WERI-Rb-1 (cell line): ENCODE measurements at places on chromosomes 2 and 18.

- DNase-seq: no peak
Observed at GRCh38 chr18:56052202-56052601, 464.2 kb upstream of the TCF4 start.

DNA sequence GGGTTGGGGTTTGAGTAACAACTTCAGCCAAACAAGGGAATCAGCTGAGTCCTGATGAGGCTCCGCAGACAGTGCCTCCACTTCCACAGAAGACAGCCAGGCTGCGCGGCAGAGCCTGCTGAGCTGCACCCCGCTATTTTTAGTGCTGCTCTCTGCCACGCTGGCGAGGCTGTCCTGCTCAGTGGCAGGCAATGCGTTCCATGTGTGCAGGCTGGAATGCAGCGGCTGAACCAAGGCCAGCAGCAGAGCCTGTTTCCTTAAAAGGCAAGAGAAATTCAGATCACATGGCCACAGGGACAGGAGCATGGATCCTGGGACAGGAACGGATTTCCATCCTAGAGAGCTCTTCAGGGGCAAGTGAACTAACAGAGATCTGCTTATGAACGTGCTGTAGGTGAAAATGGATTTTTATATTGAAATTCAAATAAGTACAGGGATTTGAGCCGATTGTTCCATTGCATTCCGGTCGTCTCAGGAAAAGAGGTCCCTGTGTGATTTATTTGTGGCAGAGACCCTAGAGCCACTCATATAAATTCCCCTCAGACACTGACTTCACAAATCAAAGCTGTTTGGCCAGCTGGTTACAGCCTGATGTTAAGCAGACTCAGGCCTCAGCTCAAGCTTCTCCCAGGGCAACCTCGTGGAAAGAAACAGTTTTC lies 98.7 kb downstream of the COL6A3 start:
- no peak for DNase-seq

- peak; percentile 60 for DNase-seq
Observed at GRCh38 chr18:51196811-51197660, 445 bp downstream of the MEX3C start.

- no peak for DNase-seq
Observed at GRCh38 chr2:78465707-78466106, 559.8 kb upstream of the REG3G start.

DNA sequence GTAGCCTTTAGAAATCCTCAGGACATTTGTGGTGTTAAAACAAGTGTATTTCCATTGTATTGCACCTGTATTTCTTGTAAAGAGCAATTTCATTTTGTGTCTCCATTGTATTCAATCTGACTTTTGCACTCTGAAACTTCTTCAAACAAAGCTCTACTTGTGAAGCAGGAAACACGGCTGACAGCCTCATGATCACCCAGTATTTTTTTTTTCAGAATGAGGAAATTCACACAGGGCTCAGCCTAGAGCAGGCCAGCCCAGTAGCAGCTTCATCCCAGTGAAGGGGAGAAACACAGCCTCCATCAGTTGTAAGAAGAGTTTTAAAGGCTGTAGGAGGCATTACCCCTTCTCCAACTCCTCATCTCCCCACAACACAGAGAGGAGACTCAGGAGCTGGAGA lies 175.9 kb upstream of the KLHL29 start:
- DNase-seq: no peak

GRCh38 chr18:23020555-23021294 lies 87.6 kb downstream of the RBBP8 start:
- DNase-seq: no peak

GRCh38 chr2:180647621-180648020 lies 332.8 kb upstream of the UBE2E3 start:
- no peak for DNase-seq

DNA sequence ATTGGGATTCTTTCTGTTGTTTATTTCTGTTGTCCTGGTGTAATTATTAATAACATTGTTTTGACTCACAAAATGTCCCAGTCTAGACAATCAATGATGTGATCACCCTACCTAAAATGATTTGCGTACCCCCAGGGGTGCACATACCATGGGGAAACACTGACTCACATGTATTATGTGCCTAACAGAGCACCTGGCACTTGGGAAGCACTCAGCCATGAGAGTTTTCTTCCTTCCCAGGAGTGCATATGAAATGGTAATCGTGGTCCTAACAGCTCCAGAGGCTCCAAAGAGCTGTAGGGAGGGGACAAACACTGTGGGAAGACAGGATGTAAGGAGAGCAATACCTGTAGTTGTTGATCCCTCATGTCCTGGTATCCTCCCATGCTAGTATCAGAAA lies 187.8 kb upstream of the ERBB4 start:
- DNase-seq: no peak

GRCh38 chr2:844715-845114 lies 105.9 kb upstream of the SNTG2 start:
- DNase-seq: no peak

DNA sequence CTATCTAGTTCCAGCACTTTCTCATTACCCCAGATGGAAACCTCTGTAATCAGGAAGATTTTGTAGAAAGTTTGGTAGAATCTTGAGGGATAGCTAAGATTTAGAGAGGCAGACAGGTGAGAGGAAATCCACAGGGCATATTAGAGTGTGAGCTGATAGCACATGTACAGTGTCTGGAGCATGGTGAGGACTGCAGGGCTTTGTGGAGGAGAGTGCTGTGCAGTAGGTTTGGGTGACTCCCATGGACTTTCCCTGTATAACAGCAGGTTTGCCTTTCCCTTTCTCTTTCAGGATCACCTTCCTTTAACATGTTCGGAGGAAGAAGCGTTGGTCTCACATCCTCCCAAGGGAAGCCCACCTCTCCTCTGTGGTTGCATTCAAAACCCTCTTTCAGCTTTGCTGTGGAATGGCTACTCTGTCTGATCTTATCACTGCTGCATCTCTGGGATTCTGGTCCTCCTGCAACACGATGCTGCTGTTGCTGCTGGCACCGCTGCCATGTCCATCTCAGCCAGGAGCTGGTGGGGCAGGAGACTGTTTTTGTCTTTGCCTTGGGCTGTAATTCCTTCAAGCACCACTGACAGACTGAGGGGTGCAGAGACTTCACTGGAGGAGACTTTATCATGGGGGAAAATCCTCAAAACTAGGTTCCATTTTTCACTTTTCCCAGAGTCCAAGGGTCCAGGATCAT lies 7.8 kb upstream of the KIF5C start:
- DNase-seq: no peak

DNA sequence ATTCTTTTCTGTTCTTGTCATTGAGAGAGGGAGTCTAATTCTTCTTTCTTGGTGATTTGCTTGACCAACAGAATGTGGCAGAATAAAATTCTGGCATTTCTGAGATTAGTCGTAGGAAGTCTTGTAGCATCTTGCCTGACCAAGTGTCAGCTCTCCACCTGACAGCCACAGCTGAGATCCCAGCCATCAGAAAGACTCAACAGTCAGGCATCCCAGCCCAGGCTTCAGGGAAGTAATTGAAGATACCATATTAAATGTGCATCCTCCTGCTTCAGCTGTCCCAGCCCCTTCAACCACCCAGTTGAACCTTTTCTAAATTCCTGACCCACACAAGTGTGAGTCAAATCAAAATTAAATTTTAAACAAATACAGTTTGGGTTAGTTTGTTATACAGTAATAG lies 208.3 kb downstream of the PIK3C3 start:
- no peak for DNase-seq

DNA sequence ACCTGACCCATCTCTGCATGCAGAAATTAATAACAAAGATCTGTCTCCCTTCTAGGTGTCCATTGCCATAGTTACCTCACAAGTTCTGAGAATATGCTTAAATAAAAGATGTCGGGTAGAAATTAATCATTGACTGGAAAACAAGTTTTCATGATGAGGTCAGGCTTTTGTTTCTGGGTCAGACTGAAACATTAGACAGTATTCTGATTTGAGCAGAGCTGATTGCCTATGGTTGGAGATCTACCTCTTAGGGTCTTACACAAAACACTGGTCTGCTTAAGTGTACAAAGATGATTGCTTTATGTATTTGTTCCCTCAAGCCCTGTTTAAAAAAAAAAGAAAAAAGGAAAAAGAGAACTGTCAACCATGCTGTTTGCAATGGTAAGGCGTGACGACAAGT lies 956.4 kb downstream of the CPS1 start:
- no peak for DNase-seq

DNA sequence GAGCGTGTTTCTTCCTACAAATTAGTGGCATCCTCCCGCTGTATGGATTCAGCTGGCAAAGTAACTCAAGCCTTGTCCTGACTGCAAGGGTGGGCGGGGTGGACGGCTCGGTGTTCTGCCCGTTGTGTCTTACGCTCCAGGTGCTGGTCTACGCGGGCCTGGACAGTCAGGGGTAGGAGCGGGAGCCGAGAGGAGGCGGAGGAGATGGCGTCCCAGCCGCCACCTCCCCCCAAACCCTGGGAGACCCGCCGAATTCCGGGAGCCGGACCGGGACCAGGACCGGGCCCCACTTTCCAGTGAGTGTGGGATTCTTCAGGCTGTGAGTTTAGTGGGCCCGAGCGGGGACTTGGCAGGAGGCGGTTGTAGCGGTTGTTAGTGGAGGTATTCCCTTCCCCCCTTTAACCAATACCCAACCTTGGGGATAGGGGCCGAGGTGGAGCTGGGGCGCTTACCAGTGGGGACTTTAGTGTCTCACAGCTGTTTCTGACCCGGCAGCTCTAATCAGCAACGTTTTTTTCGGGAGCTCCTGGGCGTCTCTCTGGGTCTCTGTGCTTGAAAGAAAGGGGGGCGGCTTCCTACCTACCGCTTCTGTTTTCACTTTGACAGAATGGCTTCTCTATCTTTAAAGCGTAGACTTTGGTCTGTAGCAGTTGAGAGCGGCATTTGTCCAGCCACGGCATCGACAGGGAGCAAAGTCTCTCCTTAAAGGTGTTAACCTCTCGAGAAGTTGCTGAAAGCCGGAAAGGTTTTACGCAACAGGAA lies at the start of the genes PEX13 and PUS10:
TSS of gene PEX13 (plus strand) at position 165 of the 762 bp plus-strand sequence. CDS start at position 205, 40 bp downstream.
TSS of gene PUS10 (minus strand) at position 700 of the 762 bp plus-strand sequence. CDS start 6,365 bp downstream, outside the sequence.
- peak; percentile 91 for DNase-seq

DNA sequence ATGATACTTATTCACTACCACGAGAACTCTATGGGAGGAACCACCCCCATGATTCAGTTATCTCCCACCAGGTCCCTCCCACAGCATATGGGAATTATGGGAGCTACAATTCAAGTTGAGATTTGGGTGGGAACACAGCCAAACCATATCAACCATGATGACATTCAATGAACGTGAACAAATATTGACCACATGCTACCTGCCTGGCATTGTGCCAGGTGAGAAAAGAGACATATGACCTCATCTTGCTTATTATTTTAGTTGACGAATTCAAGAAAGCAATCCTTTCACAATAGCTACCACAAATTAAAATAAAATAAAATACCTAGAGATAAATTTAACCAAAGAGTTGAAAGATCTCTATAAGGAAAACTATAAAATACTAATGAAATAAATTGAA lies 286.5 kb upstream of the CRIM1 start:
- no peak for DNase-seq

DNA sequence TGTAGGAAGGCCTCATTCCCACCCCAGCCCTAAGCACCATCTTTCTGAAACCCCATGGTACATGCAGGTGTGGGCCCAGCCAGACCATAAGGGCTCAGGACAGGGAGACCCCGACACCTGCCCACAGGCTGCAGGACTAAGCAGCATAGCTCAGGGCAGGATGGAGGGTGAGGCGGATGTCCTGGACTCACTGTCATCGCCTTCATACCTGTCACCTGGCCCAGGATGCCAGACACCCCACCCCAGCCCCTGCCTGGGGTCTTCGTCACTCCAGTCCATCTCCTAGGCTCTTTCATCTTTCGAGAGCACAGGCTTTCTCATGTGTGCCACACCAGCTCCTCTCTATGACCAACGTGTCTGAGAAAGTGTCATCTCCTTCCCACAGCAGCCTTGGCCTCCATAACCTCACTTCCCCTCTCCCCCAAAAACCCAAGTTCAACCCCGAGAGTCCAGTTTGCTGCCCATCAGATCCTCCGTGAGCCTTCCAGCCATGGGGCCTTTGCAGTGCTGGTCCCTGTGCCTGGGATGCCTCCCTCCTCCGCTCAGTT lies 71.5 kb downstream of the EMX1 start:
- no peak for DNase-seq

DNA sequence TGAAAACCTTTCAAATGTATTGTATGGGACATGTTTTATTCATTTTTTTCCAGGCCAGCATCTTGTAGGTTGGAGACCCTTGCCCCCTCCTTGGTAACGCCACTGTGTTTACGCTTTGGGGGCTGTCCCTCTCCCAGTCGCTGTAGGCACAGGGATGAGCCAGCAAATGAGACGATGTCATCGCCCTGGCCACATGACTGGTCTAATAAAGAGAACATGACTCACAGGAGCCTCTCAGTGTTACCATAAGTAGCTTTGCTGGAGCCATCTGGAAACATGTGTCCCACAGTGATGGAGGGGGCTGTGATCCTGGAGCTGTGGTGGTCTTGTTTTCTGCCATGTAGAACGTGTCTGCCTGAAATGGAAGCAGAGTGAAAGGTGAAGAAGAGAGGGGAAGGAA lies 78.9 kb downstream of the CD8B2 start:
- DNase-seq: peak; percentile 74

- DNase-seq: peak; percentile 17
Observed at GRCh38 chr2:157627594-157628476, 829 bp downstream of the ACVR1C start.

DNA sequence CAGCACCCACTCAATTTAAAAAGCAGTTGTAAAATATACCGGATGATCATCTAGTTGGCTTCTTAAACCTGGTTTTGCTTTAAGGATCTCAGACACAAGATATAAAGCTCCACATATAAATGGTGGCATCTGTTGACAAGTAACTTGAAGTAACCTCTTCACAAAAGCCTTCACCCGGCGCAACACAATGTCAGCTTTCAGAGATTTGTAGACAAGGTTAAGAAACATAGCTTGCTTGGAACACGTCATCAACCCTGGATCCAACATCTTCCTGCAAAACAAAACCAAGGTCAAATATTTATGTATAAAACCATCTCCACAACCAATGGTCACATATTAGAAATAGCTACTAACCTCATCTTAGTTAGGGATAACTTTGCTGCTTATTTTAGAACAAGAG lies 8.3 kb downstream of the CEBPZ start:
- DNase-seq: no peak

DNA sequence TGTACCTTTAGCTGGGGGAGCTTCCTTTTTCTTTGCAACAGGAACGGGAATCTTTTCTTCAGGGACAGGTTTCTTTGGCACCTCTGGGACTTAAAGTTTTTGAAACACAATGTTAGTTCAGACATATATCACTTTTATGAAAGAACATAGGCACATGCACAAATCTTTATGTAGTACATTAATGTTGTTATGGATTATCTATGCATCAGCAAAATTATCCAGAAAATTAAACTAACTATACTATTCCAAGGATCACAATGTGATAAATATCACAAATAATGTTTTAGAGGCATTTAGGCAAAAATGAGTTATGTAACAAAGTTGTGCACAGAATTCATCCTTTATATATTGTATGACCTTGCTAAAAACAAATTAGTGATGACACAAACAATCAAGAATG lies 117.4 kb downstream of the TTN start:
- no peak for DNase-seq

DNA sequence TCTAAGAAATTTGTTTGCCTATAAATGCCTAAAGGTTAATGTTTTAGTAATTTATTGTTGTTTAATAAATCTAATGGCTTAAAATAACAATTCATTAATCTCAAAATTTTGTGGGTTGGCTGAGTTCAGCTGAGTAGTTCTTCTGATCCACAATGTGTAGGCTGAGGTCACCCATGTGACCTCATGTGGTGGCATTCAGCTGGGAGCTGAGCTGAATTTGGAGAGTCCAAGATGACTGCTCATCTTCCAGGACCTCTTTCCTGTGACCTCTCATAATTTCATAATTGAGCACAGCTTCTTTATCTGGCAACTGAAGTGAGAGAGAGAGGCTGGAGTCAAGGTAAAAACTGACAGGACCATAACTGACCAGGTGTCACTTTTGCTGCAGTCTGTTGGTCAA lies 132.4 kb downstream of the TXNL1 start:
- DNase-seq: no peak
